ENCODE measurements at places on chromosomes 1 and 21.

- no peak for DNase-seq
Observed at GRCh38 chr1:220957233-220957605, 78.0 kb downstream of the HLX start.

DNA sequence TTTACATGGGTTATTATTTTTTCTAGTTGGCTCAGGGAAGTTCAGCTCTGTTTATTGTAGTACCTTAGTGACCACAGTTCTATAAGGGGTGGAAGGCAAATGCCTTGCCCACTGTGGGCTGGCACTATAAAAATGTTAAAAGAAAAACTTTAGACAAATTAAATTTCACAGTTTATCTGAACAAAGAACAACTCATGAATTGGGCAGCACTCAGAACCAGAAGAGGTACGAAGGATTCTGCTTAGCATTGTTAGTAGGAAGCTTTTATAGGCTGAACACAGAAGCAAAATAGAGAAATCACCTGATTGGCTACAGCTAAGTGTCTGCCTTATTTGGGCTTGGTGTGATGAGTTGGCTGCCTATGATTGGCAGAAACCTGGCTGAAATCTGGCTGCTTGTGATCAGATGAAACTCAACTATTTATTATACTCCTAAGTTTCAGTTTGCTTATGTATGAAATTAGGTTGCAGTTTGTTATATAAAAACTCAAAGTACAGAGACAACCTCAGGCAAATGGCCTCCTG lies 35.8 kb upstream of the SLC35D1 start:
- no peak for DNase-seq

DNA sequence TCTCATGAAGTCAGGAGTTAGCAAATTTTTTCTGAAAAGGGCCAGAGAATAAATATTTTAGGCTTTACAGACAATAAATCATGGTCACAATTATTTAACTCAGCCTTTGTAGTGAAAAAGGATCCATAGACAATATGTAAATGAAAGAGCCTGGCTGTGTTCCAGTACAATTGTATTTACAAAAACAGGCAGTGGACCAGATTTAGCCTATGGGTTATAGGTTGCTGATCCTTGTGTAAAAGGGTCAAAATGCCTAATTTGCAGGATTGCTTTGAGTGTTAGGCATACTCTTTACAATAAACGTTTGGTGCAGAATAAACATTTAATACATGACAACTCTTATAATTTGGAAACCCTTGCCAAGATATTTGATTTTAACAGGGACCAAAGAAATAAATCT lies 6.5 kb downstream of the SLAMF7 start:
- DNase-seq, result no peak

- no peak for DNase-seq
Observed at GRCh38 chr1:52056937-52057231, 789 bp downstream of the BTF3L4 start.

DNA sequence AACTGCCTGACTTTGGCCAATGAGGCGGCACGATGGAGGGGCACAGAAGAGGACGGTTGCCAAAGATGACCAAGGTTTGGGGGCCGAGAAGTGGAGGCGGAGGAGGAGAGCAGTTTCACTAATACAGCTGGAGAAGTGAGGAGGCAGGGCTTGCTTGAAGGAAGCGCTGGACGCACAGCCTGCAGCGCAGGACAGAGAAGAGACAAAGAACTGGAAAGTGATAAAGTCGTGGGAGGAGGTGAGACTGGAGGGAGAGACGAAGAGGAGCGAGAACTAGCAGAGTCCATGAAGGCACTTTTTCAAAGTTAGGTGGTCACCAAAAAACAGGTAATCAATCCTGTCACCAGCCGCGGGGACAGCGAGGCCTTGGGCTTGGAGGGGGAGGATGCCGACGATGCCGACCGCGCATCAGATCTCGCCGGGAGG lies 771 bp downstream of the PACC1 start:
- no peak for DNase-seq

DNA sequence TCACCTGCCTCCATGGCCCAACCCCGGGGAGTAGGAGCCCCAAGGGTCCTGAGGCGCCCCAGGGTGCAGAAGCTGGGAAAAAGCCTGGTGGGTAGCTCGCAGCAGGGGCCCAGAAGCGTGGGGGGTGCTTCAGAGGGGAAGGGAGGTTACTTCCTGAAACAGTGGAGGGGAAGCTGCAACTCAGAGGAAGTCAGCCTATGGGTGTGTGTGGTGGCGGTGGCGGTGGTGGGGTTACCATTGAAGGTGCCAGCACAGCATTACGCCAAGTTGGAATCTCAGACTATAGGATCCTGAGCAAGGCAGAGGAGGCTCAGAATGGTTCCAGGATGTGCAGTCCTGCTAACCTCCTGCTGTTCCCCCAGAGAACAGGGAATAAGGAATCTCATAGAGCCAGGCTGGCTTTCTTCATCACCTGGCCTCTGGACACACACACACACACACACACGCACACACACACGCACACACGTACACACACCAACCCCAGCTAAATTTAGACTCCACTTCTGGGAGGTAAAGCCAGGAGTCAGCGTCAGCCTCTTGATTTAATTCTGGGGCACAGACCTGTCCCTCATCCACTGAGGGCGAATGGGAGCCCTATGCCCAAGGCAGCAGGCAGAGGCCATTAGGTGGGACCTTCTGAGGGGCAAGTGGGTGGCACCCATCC lies 1.3 kb downstream of the DENND4B start:
- DNase-seq, result no peak

DNA sequence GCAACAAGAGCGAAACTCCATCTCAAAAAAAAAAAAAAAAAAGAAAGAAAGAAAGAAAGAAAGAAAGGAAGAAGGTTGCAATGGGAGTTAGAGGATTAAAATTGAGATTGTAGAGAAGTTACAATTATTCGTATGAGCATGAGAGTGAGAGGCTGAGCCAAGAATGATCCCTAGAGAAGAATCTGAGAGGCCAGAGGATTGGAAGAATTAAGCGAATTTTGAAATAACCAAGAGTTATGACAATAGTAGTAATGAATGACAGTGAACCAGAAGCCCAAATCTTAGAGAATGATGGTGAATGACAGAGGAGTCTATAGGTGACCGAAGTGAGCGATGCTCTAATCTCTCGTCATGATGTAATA lies 369 bp upstream of the ZYG11B start:
- no peak for DNase-seq

GRCh38 chr21:42302794-42303193 lies 12.4 kb downstream of the TFF3 start:
- no peak for DNase-seq

DNA sequence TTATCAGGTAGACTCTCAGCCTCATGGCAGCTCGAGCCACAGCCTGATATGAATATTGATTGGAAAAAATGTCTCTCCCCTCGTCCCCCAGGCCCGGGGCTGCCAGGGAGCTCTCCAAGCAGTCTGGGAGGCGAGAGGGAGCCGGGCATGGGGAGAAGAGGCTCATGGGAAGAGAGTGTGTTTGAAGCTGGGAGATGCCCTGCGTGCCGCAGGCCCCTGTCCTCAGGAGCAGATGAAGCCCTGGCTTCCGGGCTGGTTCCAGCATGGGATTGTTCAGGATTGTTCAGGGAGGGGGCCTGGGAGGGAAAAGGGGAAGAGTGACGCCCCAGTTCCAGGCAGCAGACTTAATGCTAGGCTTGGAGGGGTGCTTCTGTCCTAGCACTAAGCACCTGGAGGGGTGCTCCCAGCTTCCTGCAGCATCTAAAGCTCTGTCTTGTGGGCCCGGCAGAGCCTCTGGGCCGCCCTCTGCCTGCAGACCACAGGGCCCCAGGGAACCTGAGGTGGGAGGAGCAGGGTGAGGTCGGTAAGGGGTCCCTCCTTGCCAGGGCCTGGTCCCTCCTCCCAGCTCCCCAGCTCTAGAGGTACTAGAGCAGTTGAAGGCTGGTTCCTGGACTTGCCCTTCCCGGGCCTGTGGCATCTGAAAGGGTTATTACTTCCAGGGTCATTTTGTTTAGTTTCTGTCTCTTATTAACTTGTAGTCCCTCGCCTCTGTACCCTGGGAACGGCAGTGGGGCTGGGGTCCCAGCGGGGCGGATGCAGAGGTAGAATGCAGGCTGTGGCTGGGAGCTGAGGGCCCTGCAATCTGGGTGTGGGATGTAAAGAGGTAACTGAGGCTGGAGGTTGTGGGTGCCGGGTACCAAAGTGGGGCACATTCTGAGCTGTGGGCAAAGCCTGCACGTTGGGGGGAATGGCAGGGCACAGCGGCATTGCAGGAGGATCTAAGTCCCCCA lies 334.8 kb upstream of the VAMP3 start:
- DNase-seq, result no peak

DNA sequence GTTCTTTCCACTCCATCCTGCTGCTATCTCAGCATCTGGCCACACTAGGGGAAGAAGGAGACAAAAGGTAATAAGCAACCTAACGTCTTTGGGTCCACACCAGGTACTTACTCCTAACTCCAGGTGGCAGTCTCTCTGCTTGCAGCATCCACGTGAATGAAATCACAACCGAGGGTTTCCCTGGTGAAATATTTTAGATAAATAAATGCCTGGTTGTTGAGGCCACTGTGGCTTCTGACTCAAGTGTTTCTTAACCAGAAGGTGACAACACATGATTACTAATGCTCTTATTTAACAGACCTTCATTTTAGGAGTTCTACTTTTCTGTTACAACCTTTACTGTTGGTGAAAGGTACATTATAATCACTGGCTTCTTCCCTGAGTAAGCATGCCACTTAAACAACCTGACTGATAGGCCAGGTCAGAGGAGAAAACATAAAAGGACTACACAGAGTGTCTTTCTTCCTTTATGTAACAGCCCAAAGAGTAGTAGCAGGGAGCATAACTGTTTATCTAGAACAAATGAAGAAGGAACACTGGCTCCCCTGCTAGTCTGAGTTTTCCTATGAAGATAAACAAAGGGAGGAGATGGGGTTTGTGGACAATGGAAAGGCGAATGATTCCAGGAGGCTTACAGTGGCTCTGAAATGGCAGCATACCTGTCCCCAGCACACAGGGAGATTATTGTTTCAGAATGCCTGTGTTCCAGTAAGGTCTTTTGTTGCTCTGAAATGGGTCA lies 59.9 kb downstream of the SYT6 start:
- no peak for DNase-seq

- no peak for DNase-seq
Observed at GRCh38 chr1:43331688-43332087, 5.9 kb upstream of the MPL start.

GRCh38 chr1:47214549-47214948 lies 17.5 kb downstream of the TAL1 start:
- DNase-seq, result no peak

- DNase-seq, result no peak
Observed at GRCh38 chr1:41677620-41678019, 193.1 kb upstream of the EDN2 start.

- DNase-seq, result no peak
Observed at GRCh38 chr1:94143809-94144176, 22.8 kb upstream of the ABCA4 start.

DNA sequence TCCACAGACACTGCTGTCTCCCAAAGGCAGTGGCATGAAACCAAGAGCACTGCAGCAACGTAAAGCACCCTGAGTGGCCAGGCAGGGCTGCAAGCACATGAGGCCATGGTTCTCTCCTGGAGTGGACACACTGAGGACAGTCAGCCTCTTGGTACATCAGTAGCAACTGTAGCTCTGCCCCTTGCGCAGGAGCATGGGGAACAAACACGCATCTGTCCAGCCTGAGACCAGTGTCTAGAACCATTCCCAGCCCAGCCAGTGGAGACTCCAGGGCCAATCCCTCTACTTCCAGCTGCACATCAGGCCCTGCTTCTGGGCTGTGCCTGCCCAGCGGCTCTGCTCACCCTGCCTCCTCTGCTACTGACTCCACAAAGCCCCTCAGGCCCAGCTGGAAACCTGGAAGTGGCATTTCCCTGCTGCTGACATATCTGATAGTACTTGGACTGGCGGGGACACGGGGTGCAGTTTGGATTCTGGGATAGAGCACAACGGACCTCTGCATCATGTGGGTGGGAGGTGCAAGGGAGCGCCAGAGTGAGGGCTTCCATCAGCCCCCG lies 49.0 kb downstream of the TOR1AIP2 start:
- DNase-seq, result no peak

DNA sequence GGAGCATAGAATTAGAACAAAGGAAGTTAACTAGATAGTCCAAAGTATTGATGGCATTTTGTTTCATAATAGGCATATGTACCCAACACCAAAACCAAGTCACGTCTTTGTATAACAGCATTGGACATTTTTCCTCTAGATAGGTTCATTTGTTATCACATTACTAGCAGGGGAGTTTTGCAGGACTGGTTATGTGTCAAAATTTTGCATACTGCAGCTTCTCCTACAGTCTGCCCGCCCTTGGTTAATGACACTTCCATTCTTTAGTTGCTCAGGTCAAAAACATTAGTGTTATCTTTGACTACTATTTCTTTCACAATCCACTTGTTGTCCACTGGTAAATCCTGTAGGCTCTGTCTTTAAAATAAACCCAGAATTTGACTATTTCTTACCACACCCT lies 8.9 kb downstream of the CAPZA1 start:
- no peak for DNase-seq

DNA sequence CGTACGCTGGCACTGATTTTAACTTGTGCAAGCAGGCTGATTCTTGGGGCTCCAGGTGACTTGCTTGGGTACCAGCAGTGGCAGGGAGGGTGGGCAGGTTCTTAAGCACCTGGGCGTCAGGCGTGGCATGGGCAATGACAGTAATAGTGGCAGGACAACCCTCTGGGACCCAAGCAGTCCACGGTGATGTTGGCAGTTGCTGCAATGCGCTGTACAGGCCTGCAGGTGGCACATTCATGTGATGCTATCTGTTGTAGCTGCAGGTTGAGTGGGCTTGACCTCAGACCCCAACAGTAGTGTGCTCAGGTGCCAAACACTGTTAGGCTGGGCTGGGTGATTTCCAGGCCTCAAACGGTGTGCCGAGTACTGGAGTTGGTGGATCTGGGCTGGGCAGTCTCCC lies 10.2 kb upstream of the OR10J4 start:
- no peak for DNase-seq

DNA sequence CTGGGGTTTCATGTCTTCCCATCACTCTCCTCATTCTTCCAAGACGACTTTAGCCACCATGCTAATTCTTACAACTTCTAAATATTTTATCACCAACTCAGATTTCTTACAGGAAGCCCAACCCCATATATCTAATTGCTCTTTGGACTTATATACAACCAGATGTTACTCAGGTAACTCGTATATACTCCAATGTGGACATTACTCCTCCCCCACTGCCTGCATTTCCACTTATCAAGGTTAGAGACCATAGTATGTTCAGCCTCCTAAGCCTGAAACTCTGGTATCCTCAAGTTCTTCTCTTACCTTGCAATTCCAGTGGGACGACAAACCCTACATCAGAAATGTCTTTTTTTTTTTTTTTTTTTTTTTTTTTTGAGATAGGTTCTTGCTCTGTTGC lies 2.7 kb upstream of the RCC1 start:
- no peak for DNase-seq

GRCh38 chr1:189970331-189971230 lies 507.1 kb downstream of the BRINP3 start:
- DNase-seq, result no peak

- DNase-seq, result no peak
Observed at GRCh38 chr1:15609631-15610030, 7.6 kb upstream of the DDI2 start.

- peak; percentile 84 for DNase-seq
Observed at GRCh38 chr1:89483010-89483756, 41.4 kb upstream of the LRRC8B start.
